Bronchial smooth muscle cell (primary cell): ENCODE measurements at places on chromosomes 1 and 21. TPM values are rescaled to one million over a fixed set of nuclear protein-coding genes. Genes with fewer than 3 reads are reported as not detected.

NCSTN gene
- 55.2 and 63.5 TPM in 2 replicates for total RNA-seq

UCK2 gene
- total RNA-seq = 28.5 and 30.2 TPM in 2 replicates

LRRC3 gene
- under 0.01 TPM in 2 replicates for total RNA-seq

SMIM1 gene
- 3.5 and 4.1 TPM in 2 replicates for total RNA-seq

ERICH3 gene
- total RNA-seq = under 0.01 TPM in 2 replicates

PRKCZ gene
- total RNA-seq = 3.2 and 8.5 TPM in 2 replicates

TRIM58 gene
- total RNA-seq = not detected in 2 replicates

RAB3B gene
- total RNA-seq = 1.7 and 9.6 TPM in 2 replicates

ANKRD34A gene
- 0.09 and 0.32 TPM in 2 replicates for total RNA-seq

AMY2A gene
- total RNA-seq = 0.09 TPM in 1 of 2 replicates, not detected in the other

DAB1 gene
- total RNA-seq = under 0.01 and 0.32 TPM in 2 replicates
